ENCODE measurements at places on chromosomes 12 and 14.
A peak's percentile ranks its signal among the peaks of the same experiment; 100 is the strongest.

DNA sequence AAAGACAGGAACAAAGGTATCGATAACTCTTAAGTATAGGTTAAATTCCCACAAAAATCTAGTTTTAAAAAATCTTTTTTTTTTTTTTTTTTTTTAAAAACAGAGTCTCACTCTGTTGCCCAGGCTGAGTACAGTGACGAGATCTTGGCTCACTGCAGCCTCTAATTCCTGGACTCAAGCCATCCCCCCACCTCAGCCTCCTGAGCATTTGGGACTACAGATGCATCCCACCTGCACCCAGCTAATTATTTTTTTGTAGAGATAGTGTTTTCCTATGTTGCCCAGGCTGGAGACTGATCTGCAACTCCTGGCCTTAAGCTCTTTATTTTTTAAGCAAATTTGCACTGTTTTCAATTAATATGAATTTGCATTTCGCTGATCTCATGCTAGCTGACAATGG lies 9.8 kb downstream of the PSEN1 start:
- DNase-seq, result no peak

DNA sequence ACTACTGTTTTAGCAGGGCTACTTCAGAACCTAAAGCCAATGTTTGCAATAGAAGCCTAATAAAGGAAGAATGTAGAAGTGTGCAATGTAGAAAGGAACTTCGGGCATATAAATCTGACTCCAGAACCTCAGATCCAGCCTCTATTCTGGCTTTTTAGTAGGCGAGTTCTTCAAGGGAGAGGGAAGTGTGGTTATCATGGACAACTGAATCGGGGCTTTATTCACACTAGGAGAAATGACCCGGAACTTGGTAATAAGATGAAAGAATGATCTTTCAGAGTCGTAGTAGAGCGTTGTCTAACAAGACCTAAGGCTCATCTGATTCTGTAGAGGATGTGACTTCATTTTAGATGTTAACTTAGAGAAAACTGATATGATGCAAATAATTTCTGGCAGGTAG lies 72.9 kb downstream of the CRADD start:
- no peak for DNase-seq

DNA sequence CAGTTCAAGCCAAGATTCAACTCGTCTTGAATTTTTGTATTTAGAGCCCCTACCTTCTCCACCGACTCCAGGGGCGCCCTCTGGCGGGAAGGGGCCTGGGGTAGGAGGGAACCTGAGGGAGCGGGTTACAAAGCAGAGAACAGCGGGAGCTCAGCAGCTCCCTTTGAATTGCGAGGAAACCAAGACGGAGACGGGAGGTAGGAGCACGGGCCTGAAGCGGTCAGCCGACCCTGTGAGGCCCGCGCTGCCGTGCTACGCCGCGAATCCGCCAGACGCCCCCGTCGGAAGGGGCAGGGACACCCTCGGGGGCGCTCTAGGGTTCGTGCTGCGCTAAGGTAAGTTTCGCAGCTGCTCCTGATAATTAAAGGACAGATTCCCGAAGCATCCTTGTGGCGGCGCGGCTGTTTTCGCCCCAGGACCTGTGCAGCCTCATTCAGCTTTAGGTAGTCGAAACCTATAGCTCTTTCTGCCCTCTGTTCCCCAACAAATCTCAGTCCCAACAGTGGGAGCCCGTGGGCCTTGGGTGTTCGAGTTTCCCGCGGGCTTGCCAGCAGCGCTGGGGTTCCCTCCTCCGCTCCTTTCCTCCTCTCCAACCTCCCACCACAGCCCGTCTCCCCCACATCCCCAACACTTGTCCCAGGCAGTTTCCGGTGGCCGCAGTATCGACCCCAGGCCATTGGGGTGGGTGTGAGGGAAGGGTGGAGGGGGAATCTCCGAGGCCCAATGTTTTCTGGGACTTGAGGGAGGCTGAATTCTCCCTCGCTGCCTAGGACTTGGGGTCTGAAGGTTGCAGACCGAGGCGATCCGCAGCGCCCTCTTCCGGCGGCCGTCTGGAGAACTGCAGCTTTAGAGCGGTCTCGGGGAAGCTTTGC lies 5.1 kb upstream of the NKX2-1 start:
- DNase-seq, result no peak

DNA sequence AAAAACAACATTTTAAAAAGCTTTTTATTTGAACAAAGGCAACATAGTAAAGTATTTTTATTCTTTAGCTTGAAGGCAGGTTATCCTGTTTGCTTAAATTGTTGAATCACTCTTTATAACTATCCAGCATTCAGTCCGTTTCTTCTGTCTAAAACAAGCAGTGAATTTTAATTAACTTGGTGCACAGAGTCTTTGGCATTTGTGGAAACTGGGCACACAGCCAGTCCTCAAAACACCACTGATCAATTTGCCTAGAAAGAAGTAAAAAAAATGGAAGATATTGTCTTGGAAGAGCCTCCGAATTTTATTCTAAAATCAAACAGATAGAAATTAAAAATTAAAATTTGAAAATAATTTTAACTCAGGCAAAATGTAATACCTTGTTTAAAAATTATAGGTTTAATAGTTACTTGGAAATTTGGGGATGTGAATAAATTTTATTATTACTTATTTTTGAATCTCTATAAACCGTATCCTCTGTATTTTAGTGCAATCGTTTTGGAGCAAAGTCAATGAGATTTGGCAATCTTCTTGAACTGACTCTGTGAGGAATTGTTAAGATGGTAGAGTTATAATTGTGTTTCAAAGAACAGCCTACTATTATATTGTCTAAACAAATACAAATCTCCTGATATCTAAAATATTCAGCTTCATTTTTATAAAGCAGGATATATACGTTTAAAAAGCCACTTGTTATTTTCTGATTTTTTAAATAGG lies 927.0 kb downstream of the SLC16A7 start:
- no peak for DNase-seq

DNA sequence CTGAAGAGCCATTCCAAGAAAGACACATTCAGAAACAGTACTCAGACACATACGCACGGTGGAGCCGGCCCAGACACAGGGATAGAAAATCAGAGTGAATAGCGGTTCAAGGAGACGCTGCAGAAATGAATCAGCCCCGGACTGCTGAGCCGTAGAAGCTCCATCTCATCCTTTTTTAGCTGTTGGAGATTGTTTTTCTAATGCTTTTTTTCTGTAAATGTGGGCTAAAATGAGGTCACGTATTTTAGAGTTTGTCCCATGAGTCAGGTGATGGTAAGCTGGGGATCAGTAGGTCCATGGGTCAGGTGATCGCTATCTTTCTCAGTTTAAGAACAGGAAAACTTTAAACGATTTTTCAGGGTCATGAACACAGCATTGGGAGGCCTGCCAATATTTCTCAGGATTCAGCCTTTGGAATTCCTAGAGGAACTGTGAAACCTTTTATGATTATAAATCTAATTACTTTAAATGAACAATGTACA lies 202.4 kb downstream of the ITPR2 start:
- no peak for DNase-seq

DNA sequence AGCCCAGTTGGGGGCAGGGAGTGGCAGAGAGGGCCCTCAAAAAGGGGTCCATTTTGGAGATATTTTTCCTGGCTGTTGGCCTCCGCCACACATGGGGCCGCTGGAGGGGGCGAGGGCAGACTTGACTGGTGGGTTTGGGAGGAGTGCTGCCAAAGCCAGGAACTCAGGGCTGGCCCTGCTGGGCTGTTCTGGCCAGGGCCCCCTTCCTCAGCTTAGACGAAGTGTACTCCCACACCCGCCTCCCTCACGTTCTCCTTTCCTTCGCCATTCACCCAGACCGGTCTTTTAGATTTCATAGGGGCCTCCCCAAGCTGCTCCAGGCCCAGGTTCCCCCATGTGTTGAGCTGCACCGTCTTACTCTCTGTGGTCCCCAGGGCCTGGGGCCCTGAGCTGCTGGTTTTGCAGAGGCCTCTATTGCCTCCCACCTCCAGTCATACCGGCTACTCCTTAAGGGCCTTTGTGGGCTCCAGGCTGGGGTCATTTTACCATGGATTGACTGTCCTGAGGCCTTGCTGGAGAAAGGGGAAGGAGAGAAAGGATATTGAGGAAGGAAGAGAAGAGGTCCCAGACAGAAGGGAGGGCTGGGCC lies 1.3 kb downstream of the KRT7 start:
- no peak for DNase-seq

DNA sequence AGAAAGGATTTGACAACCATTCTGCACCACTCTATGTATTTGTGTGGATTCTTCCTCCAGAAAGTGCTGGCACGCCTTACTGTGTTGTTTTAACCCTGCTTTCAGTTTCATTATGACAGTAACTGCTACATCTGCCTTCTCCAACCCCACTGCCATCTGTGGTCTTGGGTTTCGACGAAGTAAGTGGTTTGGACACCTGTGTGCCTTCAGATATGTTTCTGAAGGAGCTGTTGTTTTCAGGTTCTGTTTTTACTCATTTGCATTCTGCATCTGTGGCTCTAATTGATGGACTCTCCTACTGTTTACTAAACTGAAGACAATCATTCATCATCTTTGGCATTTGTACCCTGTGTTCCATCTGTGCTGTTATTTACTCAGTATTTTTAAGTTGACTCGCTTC lies 4.1 kb downstream of the TSHR start:
- peak; percentile 70 for DNase-seq

- DNase-seq, result no peak
These were observed at the start of gene DCAF5 for GRCh38 chr14:69152902-69153151. TSS of gene DCAF5 (minus strand) at chr14:69153119. CDS start at chr14:69152978, 141 bp downstream.

- no peak for DNase-seq
These were observed 5.9 kb upstream of the ALG10 start for GRCh38 chr12:34016361-34016760.

- no peak for DNase-seq
These were observed 209.2 kb upstream of the HMGA2 start for GRCh38 chr12:65615118-65615517.

GRCh38 chr14:60753264-60754119 lies 18.9 kb downstream of the MNAT1 start:
- DNase-seq, result peak; percentile 73

- no peak for DNase-seq
These were observed 40.2 kb upstream of the NT5DC3 start for GRCh38 chr12:103881261-103881660.

DNA sequence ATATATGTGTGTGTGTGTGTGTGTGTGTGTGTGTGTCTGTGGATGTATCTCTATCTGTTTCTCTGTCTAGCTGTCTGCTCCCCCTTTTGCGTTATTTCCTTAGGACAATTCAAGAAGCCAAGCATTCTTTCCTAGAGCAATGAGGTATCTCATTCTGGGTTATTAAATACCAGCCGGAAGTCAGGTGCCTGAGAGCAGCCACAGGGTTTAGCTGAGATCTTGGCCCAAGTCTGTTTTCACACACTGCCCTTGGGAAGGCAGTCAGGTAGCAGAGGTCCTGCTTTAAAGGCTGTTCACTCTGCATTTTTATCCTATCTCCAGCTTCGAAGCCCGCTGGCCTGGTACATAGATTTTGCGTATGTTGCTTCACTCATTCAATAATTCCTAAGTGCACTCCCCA lies 76.8 kb downstream of the TSPAN9 start:
- no peak for DNase-seq

GRCh38 chr12:90368081-90368480 lies 586.9 kb downstream of the CCER1 start:
- DNase-seq, result no peak

DNA sequence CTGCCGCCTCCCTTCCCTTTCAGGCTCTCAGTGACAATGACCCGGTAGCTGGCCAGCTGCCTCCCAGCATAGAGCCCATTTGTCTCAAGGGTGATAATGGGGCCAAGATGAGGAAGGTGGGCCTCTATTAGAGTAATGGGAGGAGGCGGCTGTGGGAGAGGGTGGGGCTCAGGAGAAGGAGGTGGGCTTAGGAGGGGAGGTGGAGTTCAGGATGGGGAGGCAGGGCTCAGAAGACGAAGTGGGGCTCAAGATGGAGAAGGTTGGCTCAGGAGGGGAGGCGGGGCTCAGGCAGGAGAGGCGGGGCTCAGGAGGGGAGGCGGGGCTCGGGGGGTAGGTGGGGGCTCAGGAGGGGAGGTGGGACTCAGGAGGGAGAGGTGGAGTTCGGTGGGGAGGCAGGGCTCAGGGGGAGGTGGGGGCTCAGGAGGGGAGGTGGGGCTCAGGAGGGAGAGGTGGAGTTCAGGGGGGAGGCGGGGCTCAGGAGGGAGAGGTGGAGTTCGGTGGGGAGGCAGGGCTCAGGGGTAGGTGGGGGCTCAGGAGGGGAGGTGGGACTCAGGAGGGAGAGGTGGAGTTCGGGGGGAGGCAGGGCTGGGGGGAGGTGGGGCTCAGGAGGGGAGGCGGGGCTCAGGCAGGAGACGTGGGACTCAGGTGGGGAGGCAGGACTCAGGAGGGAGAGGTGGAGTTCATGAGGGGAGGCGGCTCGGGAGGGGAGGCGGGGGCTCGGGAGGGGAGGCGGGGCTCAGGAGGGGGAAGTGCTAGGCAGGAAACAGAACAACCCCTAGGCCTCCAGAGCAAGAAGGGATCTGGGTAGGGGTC lies 36.8 kb downstream of the IQSEC3 start:
- no peak for DNase-seq

DNA sequence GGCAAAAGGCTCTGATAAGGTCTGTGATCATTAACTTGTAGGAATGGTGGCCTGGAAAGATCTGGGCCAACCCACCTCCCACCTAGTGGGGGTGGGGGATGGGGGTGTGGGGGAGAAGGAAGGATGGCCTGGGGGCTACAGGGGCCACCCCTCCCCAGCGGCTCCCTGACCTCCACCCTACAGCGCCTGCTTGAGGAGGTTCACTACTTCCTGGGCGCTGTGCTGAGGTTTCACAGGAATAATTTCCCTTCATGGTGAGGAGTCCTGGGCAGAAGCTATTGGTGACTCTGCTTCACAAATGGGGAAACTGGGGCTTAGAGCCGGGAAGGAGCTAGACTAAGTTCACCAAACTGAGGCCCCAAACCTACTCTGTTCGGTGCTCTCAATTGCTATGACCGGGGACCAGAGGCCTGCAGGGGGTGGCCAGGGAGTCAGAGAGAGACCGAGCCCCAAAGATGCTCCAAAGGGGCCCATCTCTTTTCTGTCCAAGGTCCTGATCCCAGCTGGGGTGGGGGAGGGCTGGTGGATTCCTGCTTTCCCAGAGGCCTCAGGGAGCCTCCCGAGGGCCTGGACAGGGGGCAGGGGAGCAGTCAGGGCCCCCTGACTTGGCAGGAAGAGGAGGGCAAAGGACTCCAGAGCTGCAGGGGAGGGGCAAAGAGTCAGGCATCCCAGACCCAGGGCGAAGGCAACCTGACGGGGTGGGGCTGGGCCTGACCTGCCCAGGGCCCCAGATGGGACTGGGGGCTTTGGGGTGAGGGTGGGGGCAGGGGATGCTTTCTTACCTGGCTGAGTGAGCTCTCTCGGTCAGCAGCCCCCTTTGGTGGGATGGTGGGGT lies 1.7 kb downstream of the HNF1A start:
- DNase-seq, result no peak

- DNase-seq, result no peak
These were observed 27.6 kb downstream of the WASHC3 start for GRCh38 chr12:102033991-102034745.

DNA sequence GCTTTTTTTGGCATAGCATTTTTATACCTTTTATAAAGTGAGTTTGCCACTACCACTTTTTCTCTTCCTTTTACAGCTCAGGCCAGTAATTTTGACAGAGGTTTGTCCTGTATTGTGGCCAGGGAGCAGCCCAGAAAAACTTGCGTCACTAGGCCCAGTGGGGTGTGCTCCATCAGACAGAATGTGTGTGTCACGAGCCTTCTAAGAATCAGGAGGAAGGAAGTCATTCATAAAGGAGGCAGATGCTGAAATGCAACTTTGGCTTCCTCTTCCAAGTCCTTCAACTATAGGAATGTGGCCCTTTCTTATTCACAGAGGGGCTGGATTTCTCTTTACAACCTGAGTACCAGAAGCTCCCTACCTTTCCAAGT lies 10.1 kb upstream of the RAB35 start:
- DNase-seq, result no peak

- no peak for DNase-seq
These were observed 212.6 kb downstream of the PTPRO start for GRCh38 chr12:15534874-15535273.
